Natural killer cell treated with Interleukin-12 subunit alpha and Interleukin-12 subunit beta and Interleukin-15 and Interleukin-18, amount 100 ng/mL, for 72 hours (primary cell): ENCODE measurements at places on chromosomes 3 and 15. TPM values are rescaled to one million over a fixed set of nuclear protein-coding genes. Genes with fewer than 3 reads are reported as not detected.

Gene ZNF385D
- not detected for total RNA-seq

Gene RASGRP1
- total RNA-seq = 241 TPM

Gene ALG1L2
- total RNA-seq = not detected

Gene HDC
- total RNA-seq = 93.2 TPM

Gene C15orf62
- total RNA-seq = 0.12 TPM

Gene CAV3
- total RNA-seq = not detected

Gene DNAH12
- 0.05 TPM for total RNA-seq

Gene SUCNR1
- not detected for total RNA-seq

- no peak for DNase-seq
These were observed 16.0 kb upstream of the VGLL3 start for GRCh38 chr3:87006844-87007439.

- no peak for DNase-seq
These were observed 69.1 kb upstream of the TAMM41 start for GRCh38 chr3:11915621-11916424.

DNA sequence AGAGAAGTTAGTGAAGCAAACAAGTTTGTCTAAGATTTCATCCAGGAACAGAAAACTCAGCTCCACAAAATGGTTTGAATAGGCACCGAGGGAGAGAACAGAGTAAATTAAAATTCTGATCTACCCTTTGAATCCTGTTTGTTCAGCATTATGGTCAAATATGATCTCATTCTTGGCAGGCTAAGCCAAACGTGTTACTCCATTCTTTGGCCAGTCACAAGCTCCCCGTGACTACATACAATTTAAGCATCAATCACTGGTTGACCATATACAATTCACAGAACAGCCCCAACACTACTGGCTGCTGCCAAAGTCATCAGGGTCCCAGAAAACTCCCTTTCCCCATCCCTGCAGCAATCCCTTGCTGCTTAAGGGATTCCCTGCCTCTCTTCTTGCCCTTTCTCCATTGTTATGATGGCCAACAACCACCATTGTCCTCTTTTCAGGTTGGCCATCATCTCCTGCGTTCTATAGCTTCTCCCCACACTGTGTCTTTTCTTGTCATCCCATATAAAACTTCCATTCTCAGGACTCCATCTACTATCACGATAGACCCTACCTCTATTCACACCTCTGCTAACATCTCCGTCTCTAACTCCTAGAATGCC lies 46.3 kb downstream of the GOLIM4 start:
- DNase-seq = no peak

- no peak for DNase-seq
These were observed 129.4 kb downstream of the VGLL4 start for GRCh38 chr3:11514191-11514821.

DNA sequence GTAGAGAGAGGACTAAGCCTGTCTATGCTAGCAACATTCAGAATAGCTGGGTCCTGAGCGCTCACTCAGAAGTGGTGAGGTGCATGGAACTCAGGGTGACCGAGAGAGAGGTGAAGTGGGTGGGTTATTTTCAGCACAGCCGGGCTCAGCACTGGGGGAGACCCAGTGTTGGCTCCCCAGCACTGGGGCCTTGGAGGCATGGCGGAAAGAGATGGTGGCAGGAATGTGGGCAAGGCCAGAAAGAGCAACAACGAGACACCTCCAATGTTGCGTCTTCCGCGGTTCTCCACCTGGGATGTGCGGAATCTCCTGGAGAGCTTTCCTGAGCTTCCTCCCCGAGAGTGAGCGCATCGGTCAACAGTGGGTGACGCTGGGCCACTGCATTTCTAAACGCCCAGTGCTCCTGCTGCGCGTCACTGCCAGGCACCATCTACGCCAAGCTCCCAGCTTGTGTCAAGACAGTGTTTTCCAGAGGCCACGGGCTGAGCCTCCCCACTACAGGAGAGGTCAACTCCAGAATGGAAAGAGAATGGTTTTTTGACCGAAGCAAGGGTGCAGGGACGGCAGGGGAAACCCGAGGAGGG lies 148.4 kb downstream of the ADAMTS17 start:
- DNase-seq = no peak

- DNase-seq = no peak
These were observed 5.0 kb upstream of the DYNLT2B start for GRCh38 chr3:196323016-196323415.

- DNase-seq = no peak
These were observed 5.4 kb downstream of the ISL2 start for GRCh38 chr15:76342058-76342381.
